ENCODE measurements at places on chromosomes 16 and 17.

DNA sequence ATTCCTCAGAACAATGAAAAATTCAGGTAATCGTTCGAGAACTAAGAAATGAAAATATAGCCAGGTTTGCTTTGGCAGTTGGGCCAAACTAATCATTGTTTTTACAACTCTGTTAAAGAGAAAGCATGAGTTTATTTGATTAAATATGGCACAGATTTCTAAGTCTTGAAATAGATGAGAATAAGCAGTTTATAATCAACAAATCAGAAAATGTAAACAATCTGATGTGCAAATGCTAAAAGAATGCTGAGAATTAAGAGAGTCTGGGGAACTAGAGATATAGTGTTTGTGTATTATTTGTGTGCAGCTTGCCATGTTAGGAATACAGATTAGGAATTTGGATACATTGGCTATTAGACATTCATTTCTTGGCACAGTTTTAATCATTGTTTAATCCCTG, 212.5 kb downstream of the TANC2 start:
- no peak for DNase-seq

GRCh38 chr16:82260212-82260795, 90.3 kb upstream of the MPHOSPH6 start:
- DNase-seq: no peak

DNA sequence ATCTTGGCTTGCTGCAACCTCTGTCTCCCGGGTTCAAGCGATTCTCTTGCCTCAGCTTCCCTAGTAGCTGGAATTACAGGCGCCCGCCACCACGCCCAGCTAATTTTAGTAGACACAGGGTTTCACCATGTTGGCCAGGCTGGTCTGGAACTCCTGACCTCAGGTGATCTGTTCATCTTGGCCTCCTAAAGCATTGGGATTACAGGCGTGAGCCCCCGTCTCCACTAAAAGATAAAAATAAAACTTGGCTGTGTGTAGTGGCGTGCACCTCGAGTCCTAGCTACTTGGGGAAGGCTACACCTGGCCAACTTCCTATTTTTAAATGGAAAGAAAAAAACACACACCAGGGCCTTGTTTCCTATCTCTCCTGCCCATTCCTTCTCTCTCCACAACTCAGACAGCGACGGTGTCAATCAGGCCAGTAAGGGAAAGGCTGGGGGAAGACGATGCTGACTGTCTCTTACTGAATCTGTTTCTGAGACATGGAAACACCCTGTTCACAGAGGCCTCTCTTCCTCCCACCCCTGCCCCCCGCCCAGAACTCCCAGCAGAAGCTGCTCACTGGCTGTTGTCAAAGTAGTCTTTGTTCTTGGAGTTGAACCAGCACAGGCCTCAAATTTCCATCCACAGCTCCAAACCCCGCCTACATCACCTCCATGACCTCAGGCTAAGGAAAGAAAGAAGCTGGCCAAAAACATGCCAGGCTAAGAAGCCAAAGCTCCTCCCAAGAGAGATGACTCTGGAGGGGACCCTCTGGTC, 96.6 kb downstream of the NXN start:
- DNase-seq: no peak

GRCh38 chr17:47368262-47368661, 44.5 kb downstream of the EFCAB13 start:
- no peak for DNase-seq

GRCh38 chr17:29401258-29401657, 11.1 kb downstream of the TAOK1 start:
- DNase-seq: no peak

DNA sequence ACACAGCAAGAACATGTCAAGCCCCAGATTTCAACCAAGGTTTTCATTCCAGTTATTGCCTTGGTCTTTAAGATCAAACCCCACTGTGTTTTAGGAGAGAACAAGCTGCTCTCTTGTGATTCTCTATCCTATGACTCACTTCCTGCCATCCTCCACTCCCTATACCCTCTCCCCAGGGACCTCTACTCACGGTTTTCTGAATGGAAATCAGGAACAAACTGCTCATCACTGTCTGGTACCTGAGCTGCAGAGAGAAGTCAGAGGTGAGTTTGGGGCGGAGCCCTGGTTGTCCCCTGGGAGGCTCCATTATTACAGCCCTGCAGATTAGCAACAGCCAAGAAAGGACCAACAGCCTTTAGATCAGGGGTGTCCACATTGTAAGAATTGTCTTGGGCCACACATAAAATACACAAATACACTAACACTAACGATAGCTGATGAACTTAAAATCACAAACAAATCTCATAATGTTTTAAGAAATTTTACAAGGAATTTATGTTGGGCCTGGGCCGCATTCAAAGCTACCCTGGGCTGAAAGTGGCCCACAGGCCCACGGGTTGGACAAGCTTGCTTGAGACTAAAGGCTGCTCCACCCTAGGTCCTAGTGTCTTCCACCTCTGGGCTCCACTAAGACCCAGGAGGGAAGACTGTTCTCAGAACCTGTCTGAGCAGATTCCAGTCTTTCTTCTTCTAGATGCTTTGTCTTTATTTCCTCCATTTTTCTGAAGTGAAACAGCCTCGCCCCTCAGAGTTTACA, 9.7 kb downstream of the ETV4 start:
- DNase-seq: no peak

GRCh38 chr17:7858522-7858810, 663 bp downstream of the CYB5D1 start:
- no peak for DNase-seq

DNA sequence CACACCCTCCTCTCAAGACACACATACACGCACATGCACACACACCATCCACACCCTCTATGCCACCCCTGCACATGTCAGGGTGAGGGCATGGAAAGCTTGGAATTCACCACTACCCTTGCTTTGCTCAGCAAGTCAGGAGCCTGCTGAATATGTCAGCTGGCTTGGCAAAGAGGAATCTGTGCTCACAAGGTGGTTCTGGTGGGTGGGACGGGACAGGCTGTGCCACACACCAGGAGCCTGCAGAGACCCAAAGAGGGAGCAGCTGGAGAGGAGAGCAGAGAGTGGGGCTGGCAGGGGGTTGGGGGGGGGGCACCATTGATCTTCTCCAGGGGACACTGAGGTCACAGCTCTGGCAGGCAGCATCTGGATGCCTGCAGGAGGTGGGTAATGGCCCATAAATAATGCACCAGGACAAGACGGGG, 48.7 kb upstream of the NDRG4 start:
- no peak for DNase-seq

GRCh38 chr16:68345958-68346635, 35.3 kb downstream of the PRMT7 start:
- DNase-seq: no peak

- DNase-seq: no peak
Observed at GRCh38 chr16:66961914-66962313, 848 bp downstream of the CES3 start.

DNA sequence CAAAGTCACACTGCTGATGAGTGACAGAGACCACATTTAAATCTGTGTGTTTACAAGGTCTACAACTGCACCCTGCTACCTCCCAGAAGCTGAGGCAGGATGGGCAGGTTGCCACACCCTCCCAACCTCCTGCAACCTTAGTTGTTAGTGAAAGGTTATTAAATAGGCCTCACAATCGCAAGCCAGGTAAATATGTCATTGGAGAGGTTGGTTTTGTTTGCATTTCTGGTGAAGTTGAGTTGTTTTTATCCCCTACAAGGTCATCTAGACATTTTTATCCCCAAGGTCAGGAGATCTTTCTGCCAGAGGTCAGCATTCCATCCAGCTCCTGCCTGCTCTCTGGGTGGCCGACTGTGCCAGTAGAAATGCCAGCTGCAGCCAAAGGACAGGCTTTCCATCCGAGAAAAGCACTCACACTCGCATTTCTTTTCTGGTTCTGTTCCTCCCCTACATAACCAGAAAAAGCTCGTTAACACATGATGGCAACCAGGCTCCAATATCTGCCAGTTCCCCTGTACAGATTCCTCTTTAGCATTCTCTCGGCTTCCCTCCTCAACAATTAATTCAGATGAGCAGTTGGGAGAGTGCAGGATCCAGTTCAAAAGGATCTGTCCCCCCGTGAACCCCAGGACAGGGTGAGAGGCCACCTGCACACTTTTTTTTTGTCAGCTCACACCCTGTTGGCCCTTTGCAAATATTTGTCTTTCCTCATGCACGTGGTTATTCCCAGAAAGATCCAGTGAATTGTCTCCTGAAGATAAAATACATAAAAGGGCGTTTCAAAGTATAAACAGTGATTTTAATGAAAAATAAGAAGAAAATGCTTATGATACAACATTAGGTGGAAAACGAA, 562.8 kb downstream of the MAF start:
- DNase-seq: no peak

- no peak for DNase-seq
Observed at GRCh38 chr17:12613566-12613965, 52.1 kb upstream of the MYOCD start.

GRCh38 chr16:67749436-67750078, 30.4 kb upstream of the GFOD2 start:
- DNase-seq: no peak

DNA sequence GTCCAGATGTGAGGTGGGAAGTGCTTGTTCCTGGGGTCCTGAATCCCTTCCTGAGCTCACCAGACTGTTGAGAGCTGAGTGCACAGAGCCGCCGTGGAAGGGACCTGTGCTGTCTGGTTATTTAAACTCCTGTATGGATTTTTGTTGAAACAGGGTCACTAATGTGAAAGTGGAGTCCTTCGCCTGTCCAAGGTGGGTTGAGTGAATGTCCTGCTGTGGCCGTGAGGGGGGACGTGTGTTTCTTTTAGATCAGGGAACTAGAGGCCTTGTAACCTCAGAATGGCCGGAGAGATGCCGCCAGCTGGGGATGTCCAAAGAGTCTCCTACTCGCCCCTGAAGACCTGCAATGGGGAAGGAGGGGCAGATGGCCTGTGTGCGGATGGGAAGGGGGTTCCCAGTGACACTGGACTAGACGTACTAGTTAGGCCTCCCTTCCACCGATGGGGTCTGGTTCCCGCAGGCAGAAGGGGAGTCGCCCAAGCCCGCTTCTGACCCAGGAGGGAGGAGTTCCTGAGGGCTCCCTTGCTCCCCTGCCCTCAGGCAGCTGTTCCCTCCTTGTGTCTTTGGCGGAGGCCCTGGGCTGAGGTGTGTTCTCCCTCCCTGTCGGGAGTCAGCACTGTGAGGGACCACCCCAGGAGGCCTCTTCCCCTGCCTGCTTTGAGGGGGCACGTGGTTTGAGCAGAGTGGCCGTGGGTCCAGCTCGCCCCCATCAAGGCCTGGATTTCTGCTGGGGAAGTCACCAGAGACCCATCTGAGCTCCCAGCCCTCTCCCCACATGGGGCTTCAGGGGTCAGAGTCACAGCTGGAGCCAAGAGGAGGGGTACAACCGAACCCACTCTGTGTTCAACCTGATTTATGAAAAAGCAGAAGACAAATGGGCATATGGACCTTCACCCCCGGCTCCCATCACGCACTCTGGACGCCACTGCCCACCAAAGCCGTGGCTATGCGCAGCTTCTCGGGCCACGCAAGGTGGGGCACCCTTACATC, 30.9 kb downstream of the OR1D5 start:
- DNase-seq: no peak

DNA sequence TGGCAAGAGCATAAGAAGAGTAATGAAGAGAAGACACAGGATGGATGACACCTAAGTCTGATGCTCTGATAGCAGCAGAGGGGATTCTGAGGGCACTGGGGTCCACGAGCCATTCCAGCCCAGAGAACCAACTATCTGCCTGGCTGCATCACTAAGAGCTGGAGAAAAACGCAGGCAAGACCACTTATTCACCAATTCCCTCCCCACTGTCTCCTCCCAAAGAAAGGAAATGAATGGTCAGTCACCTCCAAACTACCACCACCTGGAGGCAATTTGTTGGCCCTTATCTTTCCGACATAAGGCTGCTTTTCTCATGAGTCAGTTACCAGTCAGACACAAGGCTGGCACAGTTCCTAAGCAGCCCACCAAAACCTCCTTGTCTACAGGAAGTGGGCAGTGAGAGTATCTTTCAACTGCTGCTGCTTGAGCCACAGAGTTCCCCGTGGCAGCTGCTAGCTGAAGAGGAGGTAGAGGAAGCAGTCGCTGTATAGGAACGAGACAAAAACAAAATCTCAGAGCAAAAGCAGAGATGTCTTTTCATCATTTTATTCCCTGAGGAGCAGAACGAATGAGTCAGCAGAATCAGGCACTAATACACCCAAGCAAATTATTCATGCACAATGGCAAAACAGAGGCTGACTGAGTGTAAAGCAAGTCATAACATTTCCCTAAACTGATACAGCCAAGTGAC, 111.1 kb downstream of the SMG6 start:
- DNase-seq: peak; percentile 60

DNA sequence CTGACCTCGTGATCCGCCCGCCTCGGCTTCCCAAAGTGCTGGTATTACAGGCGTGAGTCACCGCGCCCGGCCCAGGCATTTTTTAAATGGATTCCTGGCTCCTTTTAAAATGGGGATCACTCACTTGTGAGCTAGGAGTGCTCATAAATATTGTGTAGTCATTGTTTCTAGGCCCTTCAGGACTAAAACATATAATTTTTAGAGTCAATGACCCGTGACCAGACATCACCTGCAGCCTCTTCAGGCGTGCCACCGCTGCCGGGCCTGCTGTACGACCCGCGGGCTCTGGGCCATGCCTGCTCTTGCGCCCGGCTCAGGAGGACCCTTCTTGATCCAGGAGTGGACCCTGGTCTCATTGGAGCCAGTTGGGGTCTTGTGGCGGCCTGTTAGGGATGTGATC, 30.8 kb downstream of the EFCAB5 start:
- DNase-seq: no peak

DNA sequence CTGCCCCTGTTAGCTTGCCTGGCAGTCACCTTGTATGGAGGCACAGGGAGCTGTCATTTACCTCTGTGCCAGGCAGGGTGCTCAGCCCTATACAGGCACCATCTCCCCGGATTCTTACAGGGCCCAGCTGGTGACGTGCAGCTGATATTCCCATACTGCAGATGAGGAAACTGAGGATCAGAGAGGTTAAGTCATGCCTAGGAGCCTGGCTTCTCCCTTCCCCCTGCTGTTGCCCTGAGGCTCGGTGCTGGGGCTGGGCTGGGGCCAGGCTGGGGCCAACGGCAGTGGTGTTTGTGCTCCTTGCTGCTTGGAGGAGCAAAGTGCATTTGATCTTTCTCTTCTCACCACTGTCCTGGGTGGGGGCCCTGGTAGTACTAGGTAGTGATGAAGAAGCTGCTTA, 54.7 kb upstream of the IL34 start:
- DNase-seq: no peak

GRCh38 chr17:44872131-44872768, 24.6 kb downstream of the HIGD1B start:
- no peak for DNase-seq

DNA sequence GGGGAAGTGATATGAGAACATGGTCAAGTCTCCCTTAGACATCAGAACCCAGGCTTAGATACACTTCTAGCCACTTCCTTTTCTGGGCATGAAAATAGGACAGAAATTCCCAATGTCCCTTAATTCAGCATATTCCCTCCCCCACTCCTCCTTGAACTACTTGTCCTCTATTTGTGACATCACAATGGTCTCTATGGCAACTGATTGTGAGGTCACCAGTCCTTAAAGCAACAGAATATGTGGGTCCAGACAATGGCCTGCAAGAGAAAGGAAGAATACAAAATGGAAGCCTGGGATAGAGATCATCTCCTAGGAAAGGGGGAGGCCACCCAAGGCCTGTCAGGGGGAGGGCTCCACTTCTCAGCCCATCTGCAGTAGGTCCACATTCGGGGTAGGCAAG, 6.7 kb upstream of the SEZ6 start:
- no peak for DNase-seq
